Hematopoietic multipotent progenitor cell treated with erythropoietin and hydrocortisone succinate and interleukin-3 and kit ligand, for 6 days (in vitro differentiated cells): ENCODE measurements at places on chromosomes 11 and 22.

DNA sequence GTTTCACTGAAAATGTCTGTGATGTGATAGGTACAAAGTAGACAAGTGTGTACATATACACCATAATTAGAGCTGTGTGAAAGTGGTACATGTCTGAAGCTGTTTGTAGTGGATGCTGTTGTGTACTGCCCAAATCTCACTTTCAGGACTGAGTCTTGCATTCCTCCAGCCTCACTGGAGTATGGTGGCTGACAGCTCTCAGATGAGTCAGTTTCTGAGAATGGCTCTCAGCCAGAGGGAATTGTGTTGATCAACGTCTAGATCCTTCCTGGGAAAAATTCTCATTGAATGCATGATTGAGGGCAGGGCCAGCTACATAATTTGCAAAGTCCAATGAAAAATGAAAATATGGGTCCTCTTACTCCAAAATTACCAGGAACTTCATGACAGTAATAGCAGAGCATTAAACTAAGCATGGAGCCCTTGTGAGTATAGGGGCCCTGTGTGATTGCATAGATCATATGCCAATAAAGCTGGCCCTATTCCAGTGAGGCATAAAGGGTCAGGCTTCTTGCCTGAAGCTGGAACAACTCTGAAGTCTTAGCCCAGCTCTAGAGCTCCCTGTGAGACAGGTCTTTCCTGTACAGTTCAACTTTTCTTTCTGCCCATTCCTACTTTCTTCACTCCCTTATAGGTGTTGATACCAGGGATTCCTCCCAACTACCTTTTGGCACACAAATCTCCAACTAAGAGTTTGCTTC lies 10.8 kb upstream of the CYP2R1 start:
- no peak for DNase-seq

DNA sequence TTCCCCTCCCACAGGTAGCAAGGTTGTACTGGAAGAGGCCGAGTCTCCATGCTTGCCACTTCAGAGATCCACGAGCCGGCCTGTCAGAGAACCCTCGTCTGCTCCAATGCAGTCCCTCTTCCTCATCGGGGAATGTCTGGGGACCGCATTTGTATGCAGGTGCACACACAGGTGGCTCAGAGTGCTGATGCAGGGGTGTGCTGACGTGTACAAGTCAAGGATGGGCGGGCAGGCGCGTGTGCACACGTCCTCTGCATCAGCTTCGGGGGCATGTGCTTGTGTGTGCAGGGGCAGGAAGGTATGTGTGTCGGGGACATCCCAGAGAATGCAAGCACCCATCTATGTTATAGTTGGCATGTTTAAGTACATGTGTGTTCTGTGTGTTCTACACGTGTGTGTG lies 49.4 kb downstream of the ELFN2 start:
- no peak for DNase-seq

DNA sequence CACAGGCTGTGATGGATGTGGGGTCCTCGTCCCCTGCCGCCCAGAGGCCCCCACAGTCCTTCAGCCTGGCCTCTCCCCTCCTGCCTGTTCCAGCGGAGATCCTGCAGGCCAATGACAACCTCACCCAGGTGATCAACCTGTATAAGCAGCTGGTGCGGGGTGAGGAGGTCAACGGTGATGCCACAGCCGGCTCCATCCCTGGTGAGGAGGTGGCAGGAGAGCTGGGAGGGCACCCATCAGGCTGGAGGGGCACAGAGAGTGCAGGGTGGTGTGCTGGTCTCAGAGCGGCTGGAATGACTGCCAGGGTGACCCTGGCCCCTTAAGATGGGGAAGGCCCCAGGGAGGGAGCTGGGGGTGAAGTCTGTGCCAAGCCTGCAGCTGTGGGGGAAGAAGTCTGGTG lies 14.6 kb upstream of the SH3BP1 start:
- DNase-seq = no peak

DNA sequence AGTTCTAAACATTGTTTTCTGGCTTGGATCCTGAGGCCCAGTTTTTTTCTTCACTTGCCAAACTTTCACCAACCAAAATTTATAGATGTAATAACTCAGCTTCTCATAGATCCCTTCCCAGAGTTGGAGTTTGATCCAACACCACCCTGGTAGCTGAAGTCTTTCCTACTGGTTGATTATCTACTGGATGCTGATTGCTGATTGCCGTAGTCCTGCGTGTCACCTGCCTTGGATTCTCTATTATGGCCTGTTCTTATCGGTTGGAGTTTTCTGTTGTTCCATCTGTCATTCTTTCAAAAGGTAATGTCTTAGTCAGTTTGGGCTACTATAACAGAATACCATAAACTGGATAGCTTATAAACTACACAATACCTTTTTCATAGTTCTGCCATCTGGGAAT lies 17.3 kb upstream of the OR6X1 start:
- DNase-seq = no peak

DNA sequence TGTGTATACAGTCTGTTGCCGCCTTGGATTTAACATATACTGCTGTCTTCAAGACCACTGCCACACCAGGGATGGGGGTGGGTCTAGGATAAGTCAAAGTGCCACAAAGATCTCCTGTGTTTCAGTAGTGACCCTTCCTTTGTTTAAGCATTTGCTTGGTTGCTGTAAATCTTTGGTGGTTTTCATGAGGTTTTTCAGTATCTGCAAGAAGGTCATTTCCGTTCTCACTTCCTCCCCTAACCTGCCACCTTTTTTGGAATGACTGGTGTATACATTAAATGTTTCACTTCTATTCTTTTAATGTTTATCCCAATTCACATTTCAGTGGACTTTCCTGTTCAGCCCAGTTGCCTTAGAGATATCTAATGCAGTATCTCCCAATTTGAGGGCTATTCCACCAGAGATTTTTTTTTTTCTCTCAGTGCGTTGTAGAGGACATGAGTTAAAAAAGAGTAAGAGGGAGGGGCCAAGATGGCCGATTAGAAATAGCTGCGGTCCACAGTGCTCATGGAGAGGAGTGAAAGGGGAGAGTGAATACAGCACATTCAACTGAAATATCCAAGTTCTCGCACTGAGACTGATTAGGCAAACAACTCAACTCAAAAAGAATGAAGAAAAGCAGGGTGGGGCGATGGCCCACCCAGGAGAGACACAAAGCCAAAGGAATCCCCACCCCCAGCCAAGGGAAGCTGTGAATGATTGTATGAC lies 43.2 kb downstream of the USP47 start:
- no peak for DNase-seq

DNA sequence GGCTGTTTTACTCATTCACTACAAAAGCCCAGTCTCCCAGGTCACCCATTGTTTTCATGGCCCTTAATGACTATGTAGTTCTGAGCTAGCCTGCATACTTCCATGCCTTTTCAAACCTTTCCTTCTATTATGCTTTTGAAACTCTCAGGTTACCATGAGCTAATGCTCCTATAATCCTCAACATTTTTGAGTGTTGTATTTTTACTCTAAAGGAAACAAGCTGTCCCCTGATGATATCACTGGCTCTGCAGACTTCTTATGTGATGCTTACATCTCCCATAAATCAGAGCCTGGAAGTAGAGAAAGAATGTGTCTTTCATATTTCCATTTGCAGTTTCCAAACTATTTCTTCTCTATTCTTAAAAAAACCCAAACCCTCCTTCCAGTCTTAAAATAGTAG lies 159.0 kb upstream of the RAG2 start:
- DNase-seq = no peak

- DNase-seq = no peak
Observed at GRCh38 chr11:64006398-64006797, 20.2 kb downstream of the OTUB1 start.

DNA sequence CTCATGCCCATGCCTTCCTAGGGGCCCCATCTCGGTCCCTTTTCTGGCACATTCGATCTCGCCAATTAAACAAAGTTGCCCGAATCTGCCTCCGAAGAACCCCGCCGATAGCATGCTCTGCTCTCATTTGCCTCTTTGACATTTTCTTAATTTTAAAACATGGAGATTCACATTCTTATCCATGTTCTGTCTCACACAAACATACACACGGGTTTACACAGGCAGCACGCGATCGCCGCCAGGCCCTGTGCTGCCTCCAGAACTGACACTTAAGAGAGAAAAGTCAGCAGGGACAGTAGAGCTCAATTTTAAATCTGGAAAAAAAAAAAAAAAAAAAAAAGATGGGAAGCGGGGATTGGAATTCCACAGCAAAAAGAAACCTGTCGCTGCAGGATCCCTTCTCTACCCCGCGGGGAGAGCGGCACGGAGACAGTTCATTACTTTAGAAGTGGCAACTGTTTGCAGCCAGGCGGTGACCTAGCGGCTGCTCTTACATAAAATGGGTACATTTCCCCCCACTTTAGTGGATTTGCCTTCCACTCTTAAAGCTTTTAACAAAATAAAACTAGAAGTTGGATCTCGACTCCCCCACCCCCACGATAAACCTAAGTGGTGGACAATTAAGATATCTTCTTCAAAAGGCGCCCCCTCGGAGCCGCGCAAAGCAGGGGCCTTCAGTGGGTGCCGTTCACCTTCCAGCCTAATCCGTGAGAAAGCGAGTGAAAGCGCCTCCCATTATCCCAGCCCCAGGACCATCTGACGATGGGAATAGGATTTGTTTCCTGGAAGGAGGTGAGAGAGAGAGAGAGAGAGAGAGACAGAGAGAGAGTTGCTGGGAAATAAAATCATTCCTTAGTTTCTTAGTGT lies 13.7 kb downstream of the PAX6 start:
- DNase-seq = no peak

GRCh38 chr11:1640076-1640946 lies 10.7 kb downstream of the KRTAP5-5 start:
- DNase-seq = peak; percentile 41

GRCh38 chr11:33713151-33713855 lies 12.7 kb upstream of the C11orf91 start:
- peak; percentile 67 for DNase-seq

DNA sequence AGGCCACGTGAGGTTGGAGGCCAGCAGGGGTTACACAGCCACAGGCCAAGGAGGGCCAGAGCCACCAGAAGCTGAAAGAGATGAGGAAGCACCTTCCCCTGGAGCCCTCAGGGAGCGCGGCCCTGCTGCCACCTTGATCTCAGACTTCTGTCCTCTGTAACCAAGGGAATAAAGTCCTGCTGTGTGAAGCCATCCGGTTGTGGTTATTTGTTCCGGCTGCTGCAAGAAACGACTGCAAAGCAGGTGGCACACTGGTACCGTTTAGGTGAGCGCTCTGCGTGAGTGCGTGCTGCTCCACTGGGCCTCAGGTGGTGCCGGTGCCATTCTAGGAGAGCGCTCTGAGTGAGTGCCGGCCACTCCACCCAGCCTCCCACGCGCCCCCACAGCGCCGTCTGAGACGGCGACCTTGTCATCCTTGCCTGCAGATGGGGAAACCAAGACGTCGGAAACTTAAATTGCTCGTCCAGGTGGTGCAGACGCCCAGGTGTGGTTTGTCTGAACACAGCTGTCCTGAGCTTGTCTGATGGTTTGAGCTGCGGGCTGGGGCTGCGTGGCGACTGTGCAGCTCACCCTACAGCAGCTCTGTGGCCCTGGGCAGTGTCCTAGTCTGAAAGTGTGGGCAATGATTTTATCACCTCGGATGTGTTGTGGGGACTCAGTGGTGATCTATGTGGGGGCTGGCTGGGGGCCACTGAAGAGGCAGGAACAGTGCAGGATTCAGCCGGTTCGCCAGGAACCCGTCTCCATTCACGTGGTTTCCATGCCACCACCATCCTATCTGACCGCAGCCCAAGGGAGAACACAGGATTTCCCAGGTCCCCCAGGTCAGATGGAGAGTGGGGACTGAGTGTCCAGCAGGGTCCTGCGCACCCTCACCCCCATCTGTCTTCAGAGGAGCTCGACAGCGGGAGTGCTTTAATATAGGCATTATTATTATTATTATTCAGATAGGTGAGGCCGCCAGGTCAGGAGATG lies 4.6 kb upstream of the MRGPRG start:
- DNase-seq = no peak

DNA sequence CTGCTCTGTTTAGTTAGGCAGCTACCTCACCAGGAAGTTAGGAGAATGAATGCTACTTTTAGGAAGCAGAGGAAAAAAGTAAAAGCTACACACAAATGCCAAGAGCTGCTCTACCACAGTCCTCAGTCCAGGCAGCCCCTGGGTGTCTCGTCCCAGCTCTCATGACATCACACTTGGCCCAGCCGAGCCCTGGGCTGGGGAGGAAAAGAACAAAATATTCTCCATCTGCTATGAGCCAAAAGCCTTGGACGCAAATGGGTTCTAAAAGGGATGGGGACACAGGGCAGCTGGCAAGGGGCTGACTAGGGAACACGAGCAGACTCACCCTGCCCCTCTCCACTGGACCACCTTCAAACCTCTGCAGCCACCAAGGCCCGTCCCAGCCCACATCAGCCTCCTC lies 26.1 kb downstream of the TMEM184B start:
- DNase-seq = no peak

DNA sequence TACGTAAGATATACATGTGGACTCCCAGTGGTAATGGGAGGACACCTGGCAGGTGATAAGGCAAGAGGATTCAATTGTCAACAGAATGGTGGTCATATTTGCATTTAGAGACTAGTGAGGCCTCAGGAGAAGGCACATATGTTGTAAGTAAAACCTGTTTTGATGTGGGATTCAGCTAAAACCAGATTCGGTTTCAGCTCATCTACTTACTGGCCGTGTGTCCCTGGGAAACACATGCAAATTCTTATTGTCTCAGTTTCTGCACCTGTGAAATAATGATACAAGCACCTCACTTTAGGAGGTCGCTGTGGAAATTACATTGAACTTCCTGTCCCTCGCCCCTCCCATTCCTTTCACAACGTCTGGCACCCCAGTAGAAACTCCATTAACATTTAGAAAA lies 78.9 kb upstream of the FIBIN start:
- no peak for DNase-seq

- no peak for DNase-seq
Observed at GRCh38 chr11:34065505-34066203, 14.1 kb downstream of the CAPRIN1 start.

- DNase-seq = peak; percentile 2
Observed at GRCh38 chr11:93285430-93285829, 45.1 kb upstream of the DEUP1 start.

GRCh38 chr11:77064648-77065217 lies 2.0 kb upstream of the CAPN5 start:
- DNase-seq = no peak

DNA sequence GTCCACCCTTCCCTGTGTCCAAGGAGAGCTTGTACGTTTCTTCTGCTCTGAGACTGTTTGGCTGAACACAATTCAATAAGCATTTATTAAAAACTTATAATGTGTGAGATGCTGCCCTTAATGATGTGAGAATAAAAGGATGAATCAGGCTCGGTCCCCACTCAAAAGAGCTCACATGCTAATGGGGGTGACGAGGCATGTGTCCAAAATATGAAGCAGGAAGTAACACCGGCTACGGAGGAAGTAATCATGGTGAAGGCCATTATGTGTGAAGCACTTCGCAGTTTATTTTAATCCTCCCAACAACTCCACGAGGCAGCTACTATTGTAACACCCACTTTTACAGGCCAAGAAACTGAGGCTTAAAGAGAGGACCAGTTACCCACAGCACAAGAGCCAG lies 3.4 kb upstream of the RASD2 start:
- DNase-seq = no peak
